GM23248 (cell line): ENCODE measurements at places on chromosomes 3 and 15.

DNA sequence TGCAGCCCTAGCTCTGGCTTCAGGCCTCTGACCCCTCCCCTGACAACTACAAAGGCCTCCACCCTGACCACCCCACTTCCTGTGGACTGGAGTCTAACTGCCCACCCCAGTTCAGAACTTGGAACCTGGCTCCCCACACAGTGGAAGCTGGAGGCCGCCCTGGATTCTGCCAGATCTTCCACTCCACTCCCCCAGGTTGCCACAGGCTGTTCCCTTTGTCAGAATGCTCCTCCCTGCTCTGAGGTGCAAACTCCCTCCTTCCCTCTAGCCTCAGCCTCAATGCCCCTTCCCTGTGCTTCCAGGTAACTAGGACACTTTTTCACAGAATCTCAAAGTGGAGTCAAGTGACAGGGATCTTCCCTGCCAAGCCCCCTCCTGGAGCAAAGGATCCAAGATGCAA lies 62.8 kb upstream of the TMEM115 start:
- no peak for DNase-seq

GRCh38 chr15:63701365-63701764 lies 104.2 kb downstream of the FBXL22 start:
- no peak for DNase-seq

DNA sequence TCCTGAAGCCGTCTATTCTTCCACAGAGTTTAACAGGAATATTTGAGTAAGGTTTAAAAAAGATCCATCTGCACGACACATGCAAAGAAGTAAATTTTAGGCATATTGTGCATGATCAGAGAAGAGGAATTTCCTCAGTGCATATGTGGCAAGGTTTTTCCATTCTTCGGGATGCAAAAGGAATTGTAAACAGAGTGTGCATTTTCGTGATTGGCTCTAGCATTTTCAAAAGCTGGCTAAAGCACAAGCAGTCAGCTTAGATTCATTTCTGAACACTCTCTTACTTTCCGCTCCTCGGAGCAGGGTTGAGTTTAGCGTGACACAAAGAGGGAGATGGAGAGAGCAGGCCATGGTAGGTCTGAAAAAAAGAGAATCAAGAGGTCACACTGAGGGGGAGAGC lies 128.2 kb downstream of the ADAMTS9 start:
- DNase-seq: no peak

DNA sequence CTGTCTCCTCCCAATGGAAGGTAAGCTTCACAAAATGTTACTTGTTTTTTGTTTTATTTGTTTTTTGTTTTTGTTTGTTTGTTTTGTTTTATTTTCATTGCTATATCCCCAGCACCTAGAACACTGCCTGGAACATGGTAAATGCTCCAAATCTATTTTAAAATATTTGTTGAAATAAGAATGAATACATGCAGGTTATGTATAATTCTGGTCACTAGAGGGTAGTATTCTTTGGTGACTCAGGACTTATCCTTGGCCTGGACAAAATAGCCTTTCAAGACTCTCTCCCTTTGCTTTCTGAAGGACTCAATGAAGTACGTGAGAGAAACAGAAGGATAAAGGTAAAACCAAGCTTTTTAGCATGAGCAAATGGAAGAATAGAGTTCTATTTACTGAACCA lies 46.9 kb upstream of the PPP2R3A start:
- DNase-seq: peak; percentile 71

GRCh38 chr3:126339466-126339865 lies 17.7 kb downstream of the KLF15 start:
- no peak for DNase-seq

GRCh38 chr15:49824775-49825099 lies 203.9 kb downstream of the DTWD1 start:
- no peak for DNase-seq

GRCh38 chr15:70427167-70428120 lies 329.7 kb upstream of the TLE3 start:
- no peak for DNase-seq

DNA sequence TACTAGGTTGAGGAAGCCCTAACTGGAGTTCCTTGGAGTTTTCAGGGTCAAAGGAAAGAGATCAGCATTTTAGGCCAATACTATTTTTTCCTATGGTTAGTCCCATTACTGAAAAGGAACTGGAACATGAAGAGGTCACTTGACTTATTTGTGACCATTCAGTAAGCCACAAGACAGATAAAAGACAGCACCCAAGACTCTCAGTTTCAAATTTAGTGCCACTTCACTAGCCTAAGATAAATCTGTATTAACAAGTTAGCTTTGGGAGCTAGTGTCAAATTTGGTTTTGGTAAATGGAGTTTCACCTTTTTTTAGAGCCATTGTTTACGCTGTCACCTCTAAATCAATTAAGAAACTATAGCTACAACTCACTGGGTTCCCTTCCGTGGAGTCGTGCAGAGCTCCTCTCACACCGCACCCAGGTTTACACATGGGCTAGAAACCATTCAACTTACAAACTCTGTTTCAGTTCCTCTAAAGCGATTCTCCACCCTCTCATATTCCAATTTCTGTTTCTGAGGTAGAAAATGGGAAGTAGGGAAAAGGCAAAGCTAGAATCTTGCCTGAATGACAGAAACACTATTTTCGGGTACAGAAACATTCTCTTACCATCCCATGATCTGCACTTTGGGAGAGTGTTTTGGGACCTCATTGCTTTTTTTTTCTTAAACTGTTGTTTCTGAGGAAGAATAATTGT lies 14.4 kb downstream of the CCDC32 start:
- DNase-seq: no peak

- no peak for DNase-seq
These were observed 97.3 kb upstream of the ROPN1 start for GRCh38 chr3:124089214-124089613.

DNA sequence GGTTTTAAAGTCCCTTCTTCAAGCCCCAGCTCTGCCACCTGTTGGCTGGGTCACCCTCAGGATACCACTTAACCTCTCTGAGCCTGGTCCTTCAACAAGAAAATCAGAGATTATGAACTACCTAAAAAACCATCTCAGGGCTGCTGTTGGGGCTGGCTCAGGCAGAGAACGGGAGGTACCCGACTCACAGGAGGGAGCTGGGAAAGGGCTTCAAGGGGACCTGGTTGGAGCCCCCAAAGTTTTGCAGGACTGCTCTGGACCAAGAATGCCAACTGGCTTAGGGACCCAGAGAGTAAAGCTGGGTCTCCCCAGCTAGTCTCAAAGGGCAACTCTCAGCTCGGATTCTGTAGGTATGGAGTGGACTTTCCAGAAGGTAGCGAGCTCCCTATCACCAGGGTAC lies 41.5 kb downstream of the WNT7A start:
- DNase-seq: no peak

DNA sequence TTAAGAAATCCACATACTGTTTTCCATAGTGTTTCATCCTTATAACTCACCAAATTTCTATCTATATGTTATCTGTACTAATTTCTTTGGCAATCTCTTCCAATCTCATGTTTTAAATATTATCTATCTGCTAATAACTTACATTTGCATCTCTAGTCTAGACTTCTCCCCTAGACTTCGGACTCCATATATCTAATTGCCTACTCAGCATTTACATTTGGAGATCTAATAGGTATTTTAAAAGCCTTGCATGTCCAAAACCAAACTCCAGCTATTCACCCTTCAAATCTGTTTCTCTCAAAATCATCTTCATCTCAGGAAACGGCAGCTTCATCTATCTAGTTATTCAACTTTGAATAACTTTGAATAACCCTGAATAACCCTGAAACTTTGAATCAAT lies 35.3 kb downstream of the ZNF385D start:
- DNase-seq: no peak

- DNase-seq: no peak
These were observed 59.3 kb downstream of the C3orf85 start for GRCh38 chr3:109195815-109196214.

DNA sequence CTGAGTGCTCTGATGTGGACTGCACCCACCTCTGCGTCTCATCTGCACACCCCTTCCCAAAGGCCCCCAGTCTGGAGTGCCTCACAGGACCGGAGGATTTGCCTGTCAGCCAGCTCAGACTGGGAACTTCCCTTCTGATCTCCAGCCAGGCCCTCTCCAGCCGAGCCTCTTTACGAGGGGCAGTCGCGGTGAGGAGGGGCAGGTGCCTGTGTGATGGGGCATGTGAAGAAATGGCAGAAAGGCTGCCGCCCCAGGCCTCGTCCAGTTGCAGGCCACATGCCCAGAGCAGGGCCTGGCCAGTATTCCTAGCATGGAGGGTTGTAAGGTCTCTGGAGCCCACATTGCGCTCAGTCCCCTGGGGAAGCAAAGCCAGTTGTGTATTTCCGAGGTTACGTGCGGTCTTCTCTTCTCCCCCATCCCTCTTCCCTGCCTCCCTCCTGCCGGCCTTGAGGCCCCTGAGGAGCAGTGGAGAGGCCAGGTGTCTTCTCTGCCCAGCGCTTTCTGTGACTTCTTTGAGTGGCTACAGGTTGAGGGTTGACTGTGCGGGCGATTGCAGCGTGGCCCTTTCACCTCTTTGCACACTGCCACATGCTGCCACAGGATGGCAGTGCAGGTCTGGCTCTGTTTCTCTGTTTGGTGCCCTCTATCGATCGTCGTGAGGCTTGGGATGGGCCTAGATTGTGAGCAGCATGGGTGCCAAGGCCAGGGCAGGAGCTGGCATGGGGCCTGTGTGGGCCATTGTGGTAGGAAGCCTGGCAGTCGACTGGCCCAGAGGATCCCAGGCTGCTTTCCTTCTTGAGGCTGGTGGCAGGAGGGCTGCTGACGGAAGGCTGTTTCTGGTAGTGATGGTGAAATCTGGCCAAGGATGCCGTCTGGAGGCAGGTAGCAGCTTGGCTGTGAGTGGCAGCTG lies 5.3 kb downstream of the CLK3 start:
- peak; percentile 85 for DNase-seq

GRCh38 chr3:181912384-181912783 lies 200.7 kb downstream of the SOX2 start:
- DNase-seq: no peak

DNA sequence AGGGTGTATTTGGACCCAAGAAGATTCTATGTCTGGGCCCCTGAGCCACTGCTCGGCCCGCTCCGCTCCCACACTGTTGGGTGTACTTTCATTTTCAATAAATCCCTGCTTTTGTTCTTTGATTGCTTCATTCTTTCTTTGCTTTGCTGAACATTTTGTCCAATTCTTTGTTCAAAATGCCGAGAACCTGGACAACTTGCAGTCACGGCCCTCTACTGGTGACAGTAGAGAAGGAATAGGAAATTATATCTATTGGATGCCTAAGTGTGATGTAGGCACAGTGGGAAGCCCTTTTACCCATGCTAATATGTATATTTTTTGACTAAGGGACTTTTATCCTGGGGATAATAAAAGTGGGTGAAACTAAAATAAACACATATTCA lies 340.8 kb downstream of the LRRC3B start:
- DNase-seq: peak; percentile 5

DNA sequence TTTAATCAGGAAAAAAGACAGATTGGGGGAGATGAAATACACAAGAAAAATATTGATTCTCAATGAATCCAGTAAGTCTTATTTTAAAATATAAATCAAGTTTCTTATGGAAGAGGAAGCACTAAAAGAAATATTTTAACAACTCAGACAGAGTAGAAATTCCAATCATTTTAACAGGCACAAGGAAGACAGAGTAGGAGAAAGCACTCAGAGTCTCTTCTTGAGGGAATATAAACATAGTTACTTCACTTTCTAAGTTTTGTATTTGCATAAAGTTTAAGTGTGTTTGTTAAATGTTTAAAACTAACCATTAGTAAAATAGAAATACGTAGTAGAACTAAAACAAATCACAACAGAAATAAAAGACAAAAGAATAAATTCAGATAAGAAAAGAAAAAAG lies 24.5 kb upstream of the RTP4 start:
- DNase-seq: no peak

DNA sequence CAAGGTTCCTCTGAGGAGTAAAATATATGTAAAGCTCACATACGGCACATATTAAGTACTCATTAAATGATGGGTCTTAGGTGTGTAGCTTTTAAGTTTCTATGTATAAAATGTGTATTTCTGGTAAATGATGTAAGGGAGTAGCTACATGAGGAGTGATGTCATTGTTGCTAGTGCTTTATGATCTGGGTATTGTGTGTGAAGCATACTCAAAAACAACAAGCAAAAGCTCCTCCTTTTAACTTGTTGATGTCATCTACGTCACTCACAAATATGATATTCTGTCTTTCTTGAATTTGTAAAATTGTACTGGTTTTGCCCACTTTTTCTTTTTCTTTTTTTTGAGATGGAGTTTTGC lies 1.4 kb upstream of the HERC1 start:
- DNase-seq: no peak

- DNase-seq: no peak
These were observed 19.3 kb downstream of the CCDC12 start for GRCh38 chr3:46957092-46957820.

DNA sequence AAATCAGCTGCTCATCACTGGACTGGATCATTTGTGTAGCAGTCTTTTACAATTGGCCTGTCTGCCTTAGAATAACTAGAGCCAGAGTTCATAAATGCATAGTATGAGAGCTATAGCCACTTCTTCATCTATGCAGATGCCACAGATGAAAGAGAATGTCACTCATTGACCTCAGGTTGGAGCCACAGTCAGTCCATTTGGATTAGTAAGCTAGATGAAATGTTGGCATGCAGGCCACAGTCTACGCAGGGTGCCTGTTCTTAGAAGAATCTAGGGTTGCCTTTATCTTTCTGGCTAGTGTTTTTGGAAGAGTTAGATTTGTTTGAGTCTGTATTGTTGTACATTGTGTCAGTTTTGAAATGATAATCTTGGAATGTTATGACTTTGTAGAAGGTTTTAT lies 25.4 kb upstream of the EDEM1 start:
- peak; percentile 70 for DNase-seq

DNA sequence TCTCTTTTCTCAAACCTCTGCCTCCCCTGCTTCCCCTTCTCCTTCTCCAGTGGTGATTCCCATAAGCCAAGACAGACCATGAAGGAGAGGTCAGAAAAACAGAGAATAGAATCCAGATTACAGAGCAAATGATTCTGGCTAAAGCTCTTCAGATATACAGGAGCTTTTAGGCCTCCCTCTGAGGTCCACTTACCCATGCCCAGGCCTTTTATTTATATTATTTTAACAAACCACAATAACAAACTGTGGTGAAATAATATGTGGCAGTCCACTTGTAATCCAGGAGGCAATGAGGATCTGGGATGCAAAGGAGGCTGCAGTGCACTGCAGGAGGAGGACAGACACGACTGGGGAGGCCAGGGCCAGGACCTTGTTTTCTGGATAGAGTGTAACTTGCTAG lies 104.1 kb downstream of the STAC start:
- no peak for DNase-seq
